ENCODE measurements at places on chromosomes 12 and 14. TPM values are rescaled to one million over a fixed set of nuclear protein-coding genes. Genes with fewer than 3 reads are reported as not detected.
A peak's percentile ranks its signal among the peaks of the same experiment; 100 is the strongest.

The NACA gene
- total RNA-seq, result 593 TPM

DNA sequence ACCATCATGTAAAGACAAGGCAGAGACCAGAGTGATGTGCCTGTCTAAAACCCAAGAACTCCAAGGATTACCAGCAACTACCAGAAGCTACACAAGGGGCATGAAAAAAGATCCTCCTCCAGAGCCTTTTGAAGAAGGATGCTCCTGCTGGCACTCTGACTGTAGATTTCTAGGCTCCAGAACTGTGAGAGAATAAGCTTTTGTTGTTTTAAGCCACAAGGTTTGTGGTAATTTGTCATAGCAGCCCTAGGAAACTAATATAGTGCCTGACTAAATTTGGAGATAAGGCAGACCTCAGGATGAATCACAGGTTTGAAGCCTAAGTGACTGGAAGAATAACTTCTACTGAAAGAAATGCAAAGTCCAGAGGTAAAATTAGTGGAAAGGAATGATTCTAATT lies 132.9 kb downstream of the CEP83 start:
- DNase-seq, result no peak

- no peak for DNase-seq
These were observed 57.8 kb upstream of the ZDHHC17 start for GRCh38 chr12:76706101-76706500.

The CCDC197 gene
- not detected for total RNA-seq

DNA sequence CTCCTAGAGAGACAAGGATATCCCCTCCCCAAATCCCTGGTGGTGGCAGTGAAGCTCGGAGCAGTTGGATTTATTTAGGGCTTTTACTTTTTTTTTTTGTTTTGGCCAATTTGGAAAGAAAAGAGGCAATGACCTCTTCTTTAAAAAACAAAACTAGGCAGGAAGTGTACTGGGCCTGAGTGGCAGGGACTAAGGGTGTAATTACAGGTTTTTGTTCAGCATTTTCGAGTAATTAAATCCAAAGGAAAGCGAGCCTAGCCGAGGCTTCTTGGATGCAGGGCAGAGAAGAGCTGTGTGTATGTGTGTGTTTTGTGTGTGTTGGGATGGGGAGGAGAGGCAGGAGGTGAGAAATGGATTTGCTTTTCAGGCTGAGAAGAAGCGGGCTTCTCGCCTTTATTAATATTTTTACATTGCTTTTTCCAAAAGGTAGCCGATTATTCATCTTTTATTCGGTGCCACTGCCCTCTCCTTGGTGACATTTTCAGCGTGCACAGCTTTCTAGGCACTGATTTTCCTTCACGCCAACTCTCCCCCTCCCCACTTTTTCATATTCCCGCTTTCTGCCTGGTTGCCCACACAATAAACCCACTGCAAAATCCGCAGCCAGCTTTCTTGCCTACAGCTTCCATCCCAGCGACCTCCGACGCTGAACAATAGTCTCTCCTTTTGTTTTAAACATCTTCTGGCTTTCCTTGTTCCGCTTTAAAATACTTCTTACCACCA lies 8.9 kb upstream of the IRF2BPL start:
- no peak for DNase-seq

The OVCH1 gene
- 0.29 TPM for total RNA-seq

The SPIC gene
- not detected for total RNA-seq

GRCh38 chr12:98418357-98419075 lies 96.9 kb upstream of the TMPO start:
- peak; percentile 88 for DNase-seq

The IL31 gene
- total RNA-seq, result not detected

Data from left cardiac atrium (tissue), 4 donors.